ENCODE measurements at places on chromosomes 16 and 17.
A peak's percentile ranks its signal among the peaks of the same experiment; 100 is the strongest.

- no peak for DNase-seq
These were observed 34.6 kb downstream of the MBTPS1 start for GRCh38 chr16:84082110-84082509.

DNA sequence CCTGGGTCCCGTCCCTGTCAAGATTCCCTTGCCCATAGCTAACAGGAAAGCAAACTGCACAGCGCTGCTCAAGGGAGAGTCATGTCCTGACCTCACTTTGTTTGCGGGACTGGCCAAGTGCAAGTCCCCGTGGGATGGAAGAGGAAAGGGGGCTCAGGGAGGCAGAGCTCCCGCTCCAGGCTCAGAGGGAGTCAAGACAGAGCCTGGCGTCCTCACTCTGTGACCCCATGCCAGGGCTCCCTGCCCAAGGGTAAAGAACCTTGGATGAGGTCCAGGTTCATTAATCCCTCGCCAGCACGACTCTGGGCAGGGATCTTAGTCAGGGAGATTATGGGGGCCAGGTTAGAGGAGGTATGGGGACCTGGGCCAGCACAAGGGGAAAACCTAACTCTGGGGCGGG, 51.5 kb upstream of the CBX4 start:
- DNase-seq: no peak

DNA sequence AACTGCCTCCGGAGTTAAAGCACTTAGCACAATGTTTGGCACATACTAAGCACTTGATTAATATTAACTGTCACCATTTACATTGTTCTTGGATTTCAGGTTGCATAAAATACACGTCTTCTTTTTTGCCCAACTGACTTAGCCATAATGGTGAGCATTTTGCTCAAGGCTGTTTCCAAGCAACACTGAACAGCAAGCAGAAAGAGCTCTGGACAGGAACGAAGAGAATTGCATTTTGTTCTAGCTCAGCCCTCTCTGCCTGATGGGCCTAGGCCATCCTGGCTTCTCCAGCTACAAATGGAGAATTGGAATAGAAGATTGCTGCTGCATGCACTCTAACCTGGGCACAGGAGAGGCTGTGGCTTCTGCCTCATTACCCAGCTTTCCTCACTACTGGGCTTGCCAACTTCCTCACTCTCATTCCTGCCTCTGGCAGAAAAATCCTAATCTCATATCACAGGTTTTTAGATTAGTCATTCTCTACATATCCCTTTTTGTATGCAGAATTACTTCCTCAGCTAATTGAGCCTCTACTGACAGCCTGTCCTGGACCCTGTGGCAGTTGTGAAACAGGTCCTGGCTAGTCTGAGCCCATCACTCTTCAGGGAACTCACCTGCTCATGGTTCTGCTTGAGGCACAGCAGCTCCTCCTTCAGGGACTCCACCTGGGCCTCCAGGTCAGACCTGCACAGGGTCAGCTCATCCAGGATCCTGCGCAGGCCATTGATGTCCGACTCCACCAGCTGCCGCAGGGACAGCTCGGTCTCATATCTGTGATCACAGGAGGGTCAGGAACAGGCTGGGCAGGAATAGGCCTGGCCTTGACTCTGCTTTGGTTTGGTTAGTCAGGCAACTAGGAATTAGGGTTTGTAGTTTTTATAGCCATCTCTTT, 2.5 kb downstream of the KRT33A start:
- DNase-seq: no peak

DNA sequence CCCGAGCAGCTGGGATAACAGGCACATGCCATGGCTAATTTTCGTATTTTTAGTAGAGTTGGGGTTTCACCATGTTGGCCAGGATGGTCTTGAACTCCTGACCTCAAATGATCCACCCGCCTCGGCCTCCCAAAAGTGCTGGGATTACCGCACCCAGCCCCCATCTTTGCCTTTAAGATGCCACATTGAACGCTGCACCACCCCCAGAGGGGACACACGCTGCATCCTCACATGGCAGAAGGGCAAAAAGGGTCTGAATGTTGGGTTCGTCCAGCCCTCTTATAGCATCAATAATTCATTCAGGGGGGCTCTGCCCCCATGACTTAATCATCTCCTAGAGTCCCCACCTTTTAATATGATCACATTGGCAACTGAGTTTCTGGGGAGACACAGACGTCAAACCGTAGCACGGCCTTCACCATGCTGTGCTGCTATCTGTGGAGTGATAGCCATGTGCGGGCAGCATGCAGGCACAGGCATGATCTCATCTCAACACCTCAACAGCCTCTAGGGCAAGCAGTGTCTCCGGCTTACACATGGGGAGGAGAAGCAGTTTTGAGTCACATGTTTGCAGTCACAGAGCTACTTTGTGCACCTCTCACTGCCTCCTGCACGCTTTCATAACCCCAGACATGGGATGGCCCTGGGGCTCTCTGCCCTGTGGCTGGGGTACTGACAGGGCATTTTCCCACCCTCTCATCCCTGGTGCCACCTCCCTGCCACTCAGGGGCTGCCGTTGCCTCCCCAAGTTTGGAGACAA, 30.0 kb downstream of the IL21R start:
- DNase-seq: no peak

DNA sequence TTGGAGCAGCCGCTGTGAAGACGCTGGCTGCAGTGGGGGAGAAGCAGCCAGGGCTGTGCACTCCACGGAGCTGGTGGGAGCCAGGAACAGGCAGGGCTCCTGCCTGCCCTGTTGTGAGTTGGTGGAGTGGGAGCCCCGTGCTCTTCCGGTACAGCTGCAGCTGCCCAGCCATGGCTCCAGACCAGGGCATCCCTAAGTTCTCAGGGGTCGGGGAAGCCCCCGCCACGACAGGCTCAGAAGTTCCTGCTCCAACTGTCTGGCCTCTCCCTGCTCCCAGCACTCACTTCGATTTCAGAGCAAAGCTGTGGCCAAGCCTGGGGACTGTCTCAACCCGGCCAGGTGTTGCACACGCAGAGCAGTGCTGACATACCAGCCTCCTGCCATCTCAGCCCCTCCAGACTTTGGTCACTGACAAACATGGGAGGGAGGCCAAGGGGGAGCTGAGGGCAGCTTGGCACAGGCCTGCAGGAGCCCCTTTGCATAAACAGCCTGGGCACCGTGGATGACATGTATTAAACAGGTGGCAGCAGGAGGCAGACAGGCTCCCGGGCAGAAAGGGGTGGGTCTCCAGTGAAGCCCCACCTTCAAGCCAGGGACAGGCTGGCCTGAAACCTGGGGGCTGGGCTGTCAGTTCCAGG, 13.9 kb upstream of the KDM8 start:
- DNase-seq: no peak

DNA sequence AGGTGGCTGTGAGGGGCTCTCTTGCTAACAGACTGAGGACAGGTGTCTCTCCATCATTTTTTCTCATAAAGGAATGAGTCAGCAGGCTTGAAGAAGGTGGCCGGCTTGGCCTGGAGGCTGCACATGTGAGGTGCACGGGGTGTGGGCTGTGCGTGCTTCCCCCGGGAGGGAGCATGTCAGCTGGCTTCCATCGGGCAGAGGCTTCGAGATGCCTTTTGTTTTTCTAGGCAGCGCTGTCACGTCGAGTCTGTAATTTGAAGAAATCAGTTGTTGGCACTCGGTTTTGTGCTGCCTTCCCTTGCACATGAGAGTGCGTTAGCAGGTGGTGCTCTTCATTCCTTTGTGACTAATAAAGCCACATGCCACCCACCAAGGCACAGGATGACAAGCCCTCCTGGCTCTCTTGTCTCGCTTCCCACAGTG, 89.7 kb downstream of the NPIPB11 start:
- no peak for DNase-seq

GRCh38 chr17:47066095-47066494, 87.0 kb upstream of the RPRML start:
- DNase-seq: no peak

- DNase-seq: no peak
These were observed 7.4 kb downstream of the MAF start for GRCh38 chr16:79593074-79593531.

- no peak for DNase-seq
These were observed 742.1 kb upstream of the SOX9 start for GRCh38 chr17:71378741-71379140.

DNA sequence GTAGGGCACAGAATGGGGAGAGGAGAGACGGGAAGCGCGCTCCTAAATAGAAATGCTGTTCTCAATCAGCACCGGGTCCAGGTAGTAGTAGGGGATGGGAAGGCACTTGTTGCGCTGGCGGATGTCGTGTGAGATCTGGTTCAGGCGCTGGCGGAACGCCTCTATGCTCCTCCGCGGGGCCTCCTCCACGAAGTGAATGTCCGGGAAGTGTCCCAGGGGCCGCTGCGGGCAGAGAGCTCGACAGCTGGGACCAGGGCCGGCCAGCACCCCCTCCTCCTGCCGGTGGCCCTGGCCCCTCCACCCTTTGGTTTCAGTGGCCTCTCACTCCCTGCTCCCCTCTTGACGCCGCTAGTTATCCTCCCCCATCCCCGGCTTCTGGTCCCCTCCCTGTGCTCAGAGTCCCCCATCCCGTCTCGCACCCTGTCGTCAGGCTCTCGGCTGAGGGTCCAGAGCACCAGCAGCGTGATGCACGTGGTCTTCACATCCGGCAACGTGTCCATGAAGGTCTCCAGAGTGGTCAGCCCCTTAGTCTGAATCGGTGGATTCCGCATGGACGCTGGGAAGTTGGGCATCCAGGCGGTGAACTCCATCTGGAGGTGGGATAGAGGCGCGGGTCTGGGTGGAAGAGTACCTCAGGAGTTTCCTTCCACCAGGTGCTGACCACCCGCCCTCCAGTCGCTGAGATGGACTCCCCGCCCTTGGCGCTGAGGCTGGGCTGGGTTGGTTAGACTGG, 14.6 kb downstream of the ALOX12B start:
- DNase-seq: no peak

DNA sequence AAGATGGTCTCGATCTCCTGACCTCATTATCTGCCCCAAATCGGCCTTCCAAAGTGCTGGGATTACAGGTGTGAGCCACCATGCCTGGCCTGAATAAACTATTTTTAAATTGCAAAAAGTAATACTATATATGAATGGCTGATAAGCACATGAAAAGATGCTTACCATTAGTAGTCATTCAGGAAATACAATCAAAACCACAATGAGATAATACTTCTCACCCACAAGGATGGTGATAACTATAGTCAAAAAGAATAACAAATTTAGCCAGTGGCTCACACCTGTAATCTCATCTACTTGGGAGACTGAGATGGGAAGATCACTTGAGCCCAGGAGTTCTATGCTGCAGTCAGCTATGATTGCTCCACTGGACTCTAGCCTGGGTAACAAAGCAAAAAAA, 2.4 kb upstream of the TACO1 start:
- no peak for DNase-seq

GRCh38 chr17:77864234-77865111, 94.0 kb upstream of the TNRC6C start:
- no peak for DNase-seq

GRCh38 chr16:22847100-22847499, 33.1 kb downstream of the HS3ST2 start:
- no peak for DNase-seq

- no peak for DNase-seq
These were observed 180.5 kb downstream of the VPS53 start for GRCh38 chr17:534071-534691.

DNA sequence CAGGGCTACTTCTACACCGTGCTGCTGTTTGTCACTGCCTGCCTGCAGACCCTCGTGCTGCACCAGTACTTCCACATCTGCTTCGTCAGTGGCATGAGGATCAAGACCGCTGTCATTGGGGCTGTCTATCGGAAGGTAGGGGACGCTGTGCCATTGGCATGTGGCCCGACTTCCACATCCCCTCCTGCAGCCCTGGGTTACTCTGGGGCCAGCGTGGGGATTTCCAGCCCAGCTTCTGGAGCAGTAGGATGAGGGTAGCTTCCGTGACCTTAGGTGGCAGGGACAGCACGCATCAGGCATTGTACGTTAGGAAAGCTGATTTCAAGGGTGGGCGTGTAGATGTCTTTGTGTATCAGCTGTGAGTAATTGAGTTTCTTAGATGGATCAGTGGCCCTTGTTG, 96.5 kb downstream of the ABCC1 start:
- DNase-seq: no peak

DNA sequence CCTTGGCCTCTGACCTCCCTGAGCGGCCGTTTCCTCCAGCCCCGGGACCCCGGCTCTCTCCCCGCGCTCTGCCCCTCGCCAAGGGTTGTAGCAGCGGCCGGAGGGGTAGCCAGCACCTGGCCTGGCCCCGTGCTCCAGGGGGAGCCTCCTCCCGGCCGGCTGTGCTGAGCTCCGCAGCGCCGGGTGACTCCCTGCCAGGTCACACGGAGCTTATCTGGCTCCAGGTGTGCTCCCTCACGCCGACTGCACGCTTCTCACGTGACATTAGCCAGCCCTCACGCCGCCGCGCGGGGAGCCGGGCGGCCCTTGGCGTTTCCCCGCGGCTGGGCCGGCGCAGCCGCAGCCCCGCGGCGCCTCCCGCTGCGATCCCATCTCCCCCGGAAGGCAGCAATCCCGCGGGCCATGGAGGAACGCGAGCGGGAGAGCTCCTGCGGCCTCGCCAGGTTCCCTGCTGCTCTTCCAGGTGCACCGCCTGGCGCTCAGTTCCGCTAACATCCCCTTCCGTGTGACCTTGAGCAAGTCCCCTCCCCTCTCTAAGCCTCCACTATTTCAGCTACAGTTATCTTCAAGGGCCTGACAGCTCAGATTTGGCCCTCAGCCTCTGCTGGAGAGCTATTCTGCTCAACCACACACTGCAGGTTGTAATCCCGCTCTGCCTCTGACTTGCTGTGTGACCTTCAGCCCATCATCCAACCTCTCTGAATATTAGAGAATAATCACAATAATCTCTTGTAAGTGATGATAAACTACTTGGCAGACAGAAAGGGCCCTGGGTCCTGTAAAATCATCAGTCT, 3.4 kb downstream of the MYO18A start:
- peak; percentile 46 for DNase-seq

DNA sequence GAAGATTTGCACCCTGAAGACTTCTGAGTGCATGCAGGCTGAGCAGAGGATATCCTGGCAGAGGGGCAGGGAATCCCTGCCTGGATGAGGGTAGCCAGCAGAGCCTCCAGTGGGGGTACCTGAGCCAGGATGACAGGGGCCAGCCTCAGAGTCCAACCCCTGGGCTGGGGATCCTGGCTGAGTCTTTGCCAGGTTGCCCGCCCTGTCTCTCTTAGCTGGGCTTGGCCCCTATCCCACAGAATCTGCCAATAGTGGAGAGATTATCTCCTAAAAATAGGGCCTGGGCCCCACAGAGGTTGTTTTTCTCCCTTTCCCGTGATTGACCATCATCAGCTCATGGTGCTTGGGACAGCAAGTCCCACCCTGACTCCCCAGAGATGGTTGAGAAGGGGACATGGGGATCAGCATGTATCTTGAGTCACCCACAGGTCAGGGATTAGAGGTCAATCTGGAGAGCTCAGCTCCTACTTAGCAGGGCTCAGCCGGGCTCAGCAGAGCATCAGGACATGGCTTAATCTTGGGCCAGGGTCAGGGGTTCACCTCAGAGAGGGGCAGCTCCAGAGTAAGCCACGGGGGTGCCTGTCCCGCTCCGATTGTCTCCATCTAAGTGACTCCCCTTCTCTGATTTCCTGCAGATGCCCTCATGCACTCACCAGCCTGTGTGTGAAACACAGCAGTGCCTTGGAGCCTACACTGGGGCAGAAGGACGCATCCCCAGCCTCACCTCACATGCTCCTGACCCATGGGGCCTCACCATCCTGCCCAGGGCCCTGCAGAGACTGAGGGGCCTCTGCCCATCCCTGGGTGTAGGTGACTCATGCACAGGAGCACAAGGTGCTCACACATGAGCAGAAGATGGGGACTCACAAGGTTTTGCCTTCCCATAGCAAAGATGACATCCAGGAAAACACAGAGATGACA, 11.5 kb downstream of the CDH16 start:
- DNase-seq: no peak

GRCh38 chr17:55652825-55653224, 69.8 kb downstream of the TMEM100 start:
- DNase-seq: no peak

Data from putamen (tissue), 1 donor.